EL (cell line): ENCODE measurements at places on chromosomes 7 and 10.

DNA sequence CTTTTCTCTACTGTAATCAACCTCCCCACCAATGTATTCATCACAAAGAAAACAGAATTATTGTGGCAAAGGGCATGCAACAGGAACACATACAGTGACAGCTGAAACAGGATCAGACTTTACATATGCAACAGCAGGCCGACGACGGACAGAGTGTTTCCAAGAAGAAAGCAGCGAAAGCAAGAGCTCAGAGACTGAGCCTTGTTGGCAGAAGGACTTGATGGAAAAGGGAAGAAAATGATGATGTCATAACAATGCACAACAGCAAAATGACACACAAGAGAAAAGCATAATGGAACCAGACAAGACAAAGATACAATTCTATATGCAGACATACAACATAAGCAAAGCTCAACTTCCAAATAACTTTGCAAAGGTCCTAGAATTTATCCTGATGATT, 106.5 kb downstream of the ARHGAP12 start:
- DNase-seq: no peak

DNA sequence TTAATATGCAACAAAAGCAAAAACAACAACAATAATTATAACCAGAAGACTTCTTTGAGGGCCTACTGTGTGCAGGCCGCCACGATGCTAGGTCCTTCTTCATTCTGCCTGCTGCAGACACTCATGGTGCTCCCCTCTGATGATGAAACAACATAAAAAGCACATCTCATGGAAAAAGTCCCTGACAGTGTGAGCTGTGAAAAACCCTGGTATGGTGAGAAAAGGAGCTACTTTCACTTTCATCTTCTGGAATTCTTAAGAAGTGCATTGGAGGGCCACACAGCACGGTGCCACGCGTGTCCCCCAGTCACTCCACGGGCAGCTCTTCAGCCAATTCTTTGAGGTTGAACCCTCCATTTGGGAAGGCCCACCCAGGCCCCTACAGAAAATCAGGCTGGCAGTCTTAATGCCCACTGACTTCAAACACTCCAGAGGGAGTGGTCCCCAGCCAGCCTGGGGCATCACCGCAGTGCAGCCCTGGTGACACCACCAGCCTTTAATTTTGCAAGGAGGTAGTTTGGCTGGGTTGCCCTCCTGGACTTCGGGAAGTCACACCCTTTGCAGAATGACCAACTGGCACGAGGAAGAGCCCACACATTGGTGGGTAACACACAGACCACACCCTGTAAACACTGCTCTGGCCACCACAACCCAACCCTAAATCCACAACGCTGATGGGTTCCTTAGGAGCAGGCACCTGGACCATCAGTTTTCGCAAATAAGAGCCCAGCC, 7.7 kb downstream of the KCNMA1 start:
- DNase-seq: peak; percentile 34

DNA sequence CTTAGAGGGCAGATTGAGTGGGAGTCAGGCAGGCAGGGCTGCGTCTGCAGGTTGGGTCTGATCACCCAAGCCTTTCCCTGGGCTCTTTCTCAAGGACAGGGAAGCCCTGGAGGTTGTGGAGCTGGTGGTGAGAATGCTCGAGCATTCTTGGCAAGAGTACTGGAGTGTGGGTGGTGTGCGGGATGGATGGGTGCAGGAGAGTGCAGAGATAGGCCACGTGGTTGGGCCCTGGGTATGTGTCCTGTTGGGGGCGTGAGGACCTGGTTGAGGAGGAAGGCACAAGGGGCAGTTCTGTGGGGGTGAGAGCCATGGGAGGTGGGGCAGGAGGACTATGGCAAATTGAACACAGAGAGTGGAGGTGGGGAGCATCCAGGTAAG, 135.9 kb downstream of the PTPN20 start:
- no peak for DNase-seq

DNA sequence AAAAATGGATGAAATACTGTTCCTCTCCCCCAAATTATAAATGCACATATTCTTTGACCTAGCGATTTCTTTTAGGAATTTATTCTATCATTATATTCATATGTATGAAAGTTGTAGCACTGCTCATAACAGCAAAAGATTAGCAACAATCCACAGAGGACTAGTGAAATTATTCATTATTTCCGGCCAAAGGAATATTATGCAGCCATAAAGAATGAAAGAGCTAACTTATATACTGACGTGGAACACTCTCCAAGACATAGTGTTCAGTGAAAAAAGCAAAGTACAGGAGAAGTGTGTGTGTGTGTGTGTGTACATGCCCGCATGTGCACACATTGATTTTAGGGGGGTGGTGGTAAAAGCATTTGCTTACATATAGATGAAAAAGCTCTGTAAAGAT, 23.3 kb downstream of the MMS19 start:
- no peak for DNase-seq

DNA sequence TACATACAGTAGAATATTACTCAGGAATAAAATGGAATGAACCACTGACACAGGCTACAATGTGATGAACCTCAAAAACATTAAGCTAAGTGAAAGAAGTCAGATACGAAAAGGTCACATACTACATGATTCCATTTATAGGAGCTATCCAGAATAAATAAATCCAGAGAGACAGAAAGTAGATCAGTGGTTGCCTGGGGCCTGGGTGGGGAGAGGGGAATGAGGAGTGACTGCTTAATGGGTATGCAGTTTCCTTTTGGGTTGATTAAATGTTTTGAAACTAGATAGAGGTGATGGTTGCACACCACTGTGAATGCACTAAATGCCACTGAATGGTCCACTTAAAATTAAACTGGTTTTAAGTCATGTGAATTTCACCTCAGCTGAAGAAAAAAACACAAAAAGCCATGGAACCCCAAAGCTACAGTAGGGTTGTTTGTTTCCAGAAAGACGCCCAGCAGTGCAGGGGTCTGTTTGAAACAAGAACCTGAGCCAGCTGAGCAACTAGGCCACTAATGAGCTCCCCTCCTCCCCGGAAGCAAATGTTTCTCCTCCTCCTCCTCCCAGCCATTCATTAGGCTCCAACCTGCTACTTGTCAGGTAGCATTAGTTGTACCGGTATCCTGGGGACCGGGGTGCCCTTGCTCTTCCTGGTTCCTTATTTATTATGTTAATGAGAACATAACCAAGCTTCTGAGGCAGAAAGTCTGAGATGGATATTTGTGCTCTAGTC, 168.4 kb downstream of the EVX1 start:
- DNase-seq: no peak

GRCh38 chr10:62323751-62324150, 50.4 kb upstream of the ZNF365 start:
- DNase-seq: peak; percentile 70

DNA sequence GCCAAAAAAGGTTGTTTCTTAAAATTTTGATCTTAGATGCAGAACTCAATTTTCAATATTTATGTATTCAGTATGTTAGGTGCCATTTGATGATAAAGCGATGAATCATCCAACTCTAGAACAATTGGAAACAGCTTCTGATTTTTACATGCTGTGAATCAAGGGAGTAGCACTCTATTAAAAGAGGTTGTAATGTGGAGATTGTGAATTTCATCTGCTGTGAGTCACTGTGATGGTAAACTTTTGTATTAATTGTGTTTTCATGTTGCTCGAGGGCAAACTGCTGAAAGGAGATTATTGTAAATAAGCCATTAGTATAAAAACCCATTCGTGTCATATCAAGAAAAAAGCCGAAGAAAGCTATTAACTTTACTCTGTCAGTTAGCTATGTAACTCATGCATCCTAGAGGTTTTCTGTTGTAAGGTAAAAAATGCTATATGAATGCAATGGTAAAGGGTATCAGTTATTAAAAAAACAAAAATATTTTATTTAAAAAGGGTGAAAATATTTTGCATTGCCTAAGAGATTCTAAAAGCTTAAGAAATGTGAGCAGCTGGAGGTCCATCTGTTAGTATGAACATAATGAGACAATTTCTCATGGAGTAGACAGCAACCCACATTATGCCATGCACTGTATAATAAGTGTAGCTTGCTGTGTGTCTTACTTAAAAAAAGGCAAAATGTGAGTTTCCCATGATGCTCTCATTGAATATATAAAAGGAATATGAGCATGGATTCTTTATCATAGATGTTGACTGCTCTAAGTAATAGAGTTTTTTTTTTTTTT, 511.0 kb upstream of the PCDH15 start:
- no peak for DNase-seq

- DNase-seq: peak; percentile 22
Measured at GRCh38 chr7:100655908-100656674, at the start of gene ACTL6B. ACTL6B (minus strand) TSS chr7:100656448; CDS start chr7:100656354, 94 bp downstream.

GRCh38 chr7:148623586-148624282, 33.2 kb downstream of the C7orf33 start:
- DNase-seq: peak; percentile 54

DNA sequence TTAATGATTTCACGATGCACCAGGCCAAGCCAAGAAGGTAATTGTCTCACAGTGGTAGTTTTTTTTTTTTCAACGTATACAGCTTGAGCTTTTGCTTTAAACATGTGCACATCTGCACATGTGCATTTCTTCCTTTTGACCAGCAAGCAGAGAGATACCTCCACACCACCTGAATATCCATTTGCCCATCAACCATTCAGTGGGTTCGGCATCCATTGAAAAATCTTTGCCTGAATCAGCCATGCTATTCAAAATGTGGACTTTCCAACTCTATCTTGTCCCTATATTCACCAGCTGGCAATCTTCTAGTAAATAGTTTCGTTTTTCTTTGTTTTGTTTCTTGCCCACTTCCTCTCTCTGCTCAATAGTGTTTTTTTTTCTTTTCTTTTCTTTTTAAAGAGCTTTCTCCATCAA, 7.7 kb upstream of the TRA2A start:
- no peak for DNase-seq

- no peak for DNase-seq
Measured at GRCh38 chr7:67487316-67487715, 490.7 kb downstream of the TYW1 start.

DNA sequence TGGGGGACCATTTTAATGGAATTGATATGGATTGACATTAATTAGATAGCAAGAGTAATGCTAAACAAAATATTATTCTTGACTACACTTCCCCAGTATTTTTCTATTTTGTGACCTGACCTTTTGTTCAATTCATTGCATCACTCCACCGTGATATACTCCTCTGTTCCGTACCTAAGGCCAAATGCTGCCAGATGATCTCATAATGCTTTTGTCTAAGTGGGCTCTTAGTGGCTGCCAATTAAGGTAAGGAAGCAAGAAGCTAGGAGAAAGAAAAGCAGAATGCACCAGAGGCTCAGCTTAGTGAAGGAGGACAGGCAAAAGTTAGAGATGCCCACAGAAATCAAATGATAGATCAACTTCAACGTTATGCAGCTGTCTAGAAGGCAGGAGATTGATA, 36.4 kb downstream of the FEZF1 start:
- DNase-seq: no peak

DNA sequence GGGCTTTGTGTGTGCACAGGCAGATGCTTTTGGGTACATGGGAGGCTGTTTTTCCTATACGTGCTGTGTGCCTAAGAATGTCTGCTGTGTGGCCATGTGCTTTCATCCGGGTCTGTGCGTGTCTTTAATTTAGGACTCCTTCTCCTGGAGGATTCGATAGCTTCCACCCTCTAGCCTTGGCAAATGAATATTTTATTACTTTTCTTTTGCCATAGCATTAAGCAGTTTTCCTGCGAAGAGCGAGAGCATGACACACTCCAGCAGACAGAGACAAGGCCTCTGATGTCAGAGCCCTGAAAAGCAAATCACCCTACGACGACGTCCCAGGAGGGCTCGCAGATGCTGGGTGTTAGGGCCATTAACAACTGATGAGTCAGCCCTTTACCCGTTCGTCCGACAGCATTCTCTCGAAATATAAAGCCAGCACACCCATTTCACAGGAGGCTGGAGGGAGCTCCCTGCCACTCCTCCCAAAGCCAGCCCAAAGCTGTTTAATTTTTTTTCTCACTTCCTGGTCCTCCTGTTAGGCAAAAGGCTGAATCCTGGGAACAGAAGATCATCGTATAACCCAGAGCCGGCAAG, 311.3 kb upstream of the ZMIZ1 start:
- peak; percentile 83 for DNase-seq

GRCh38 chr7:106199813-106200364, 84.9 kb downstream of the NAMPT start:
- DNase-seq: no peak

- DNase-seq: no peak
Measured at GRCh38 chr7:88922944-88923343, 127.4 kb upstream of the TEX47 start.

- no peak for DNase-seq
Measured at GRCh38 chr7:5291301-5291700, 8.6 kb downstream of the SLC29A4 start.

DNA sequence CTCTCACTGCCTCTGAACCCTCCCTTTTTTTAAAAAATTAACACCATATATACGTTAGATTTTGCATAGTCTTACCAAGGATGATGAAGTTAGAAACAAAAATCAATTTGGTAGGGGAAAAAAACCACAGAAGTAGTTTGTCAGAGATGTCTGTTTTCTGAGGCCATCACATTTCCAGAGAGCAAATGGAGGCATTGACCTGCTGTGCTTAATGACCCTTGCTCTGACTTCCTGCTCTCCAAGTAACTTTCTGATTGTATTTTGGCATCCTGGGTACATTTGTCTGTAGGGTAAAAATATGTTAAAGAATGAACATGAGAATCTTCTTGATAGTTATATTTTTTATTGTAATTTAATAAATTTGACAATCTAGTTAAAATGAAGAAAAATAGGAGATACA, 140.2 kb downstream of the LCOR start:
- DNase-seq: no peak

DNA sequence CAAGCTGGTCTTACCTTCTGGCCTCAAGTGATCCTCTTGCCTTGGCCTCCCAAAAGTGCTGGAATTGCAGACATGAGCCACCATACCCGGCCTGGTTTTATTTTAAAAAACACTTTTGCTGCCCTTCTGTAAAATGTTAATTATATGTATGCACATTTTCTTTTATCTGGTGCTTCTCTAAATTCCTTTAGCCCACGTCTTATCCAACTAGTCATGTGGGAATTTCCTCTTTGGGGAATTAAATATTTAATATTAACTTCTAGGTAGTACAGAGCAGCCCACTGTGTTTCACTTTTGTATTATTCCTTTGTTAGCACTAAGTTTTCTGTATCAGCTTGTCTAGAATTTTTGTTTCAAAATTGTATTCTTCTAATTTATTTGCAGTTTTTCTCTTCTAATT, 181.7 kb upstream of the KAT6B start:
- DNase-seq: no peak

- no peak for DNase-seq
Measured at GRCh38 chr10:34760606-34761005, 54.5 kb downstream of the PARD3 start.

- peak; percentile 6 for DNase-seq
Measured at GRCh38 chr10:734481-734880, 45.0 kb upstream of the DIP2C start.

GRCh38 chr7:18421297-18422002, 74.1 kb upstream of the HDAC9 start:
- DNase-seq: no peak

DNA sequence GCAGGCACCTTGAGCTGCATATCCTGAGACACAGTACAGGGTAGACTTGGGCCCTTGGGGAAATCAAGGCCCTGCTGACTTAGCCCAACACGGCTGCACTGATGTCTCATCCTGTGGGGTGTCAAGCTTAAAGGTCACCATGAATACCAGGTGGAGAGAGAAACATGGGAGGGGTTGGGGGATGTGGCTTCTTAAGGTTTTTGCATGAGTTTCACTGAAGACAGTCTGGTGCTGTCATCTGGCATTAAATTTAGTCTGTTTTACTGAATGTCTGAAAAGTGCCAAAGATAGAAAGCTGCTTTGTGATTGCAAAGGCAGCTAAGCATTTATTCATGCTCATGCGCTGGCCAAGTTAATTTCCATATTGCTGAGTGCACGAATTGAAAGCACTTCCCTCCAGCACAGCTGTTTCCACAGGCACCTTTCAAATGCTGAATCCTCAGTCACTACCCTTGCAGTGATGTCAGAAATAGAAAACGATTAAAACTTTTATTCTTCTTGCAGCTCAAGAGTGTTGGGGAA, 102.1 kb downstream of the OSBPL3 start:
- DNase-seq: no peak
